ENCODE measurements at places on chromosomes 13 and 19.

DNA sequence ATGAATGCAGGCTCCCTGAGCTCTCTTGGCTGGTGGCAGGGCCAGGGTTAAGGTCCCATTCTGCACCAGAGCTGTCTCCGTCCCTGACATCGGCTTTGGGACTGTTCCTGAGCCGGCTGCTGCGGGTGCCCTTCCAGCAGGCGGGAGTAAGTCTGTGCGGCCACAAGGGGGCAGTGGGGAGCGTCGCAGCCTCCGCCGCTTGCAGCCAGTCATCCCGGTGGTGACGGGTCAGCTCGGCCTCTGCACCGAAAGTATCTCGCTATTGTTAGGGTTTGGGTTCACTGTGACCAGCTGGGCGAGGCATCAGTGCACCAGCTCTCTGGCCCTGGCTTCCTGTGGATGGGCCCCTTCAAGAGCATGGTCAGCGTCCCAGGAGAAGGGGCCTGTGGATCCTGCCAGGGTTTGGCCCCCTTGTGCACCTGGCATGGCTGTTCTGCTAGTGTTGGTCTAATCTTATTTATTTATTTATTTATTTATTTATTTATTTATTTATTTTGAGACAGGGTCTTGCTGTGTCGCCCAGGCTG is 15.1 kb downstream of the NDUFB7 start:
- no peak overlapping the region for H3K4me3 ChIP-seq
- H3K4me1 ChIP-seq: peaks cover 60% of the 10 kb centered on the region
- H3K36me3 ChIP-seq: no peaks in the 10 kb centered on the region
- no peaks in the 10 kb centered on the region for H3K27me3 ChIP-seq
- peak; percentile 80 for DNase-seq
- no peak overlapping the region for H3K27ac ChIP-seq

DNA sequence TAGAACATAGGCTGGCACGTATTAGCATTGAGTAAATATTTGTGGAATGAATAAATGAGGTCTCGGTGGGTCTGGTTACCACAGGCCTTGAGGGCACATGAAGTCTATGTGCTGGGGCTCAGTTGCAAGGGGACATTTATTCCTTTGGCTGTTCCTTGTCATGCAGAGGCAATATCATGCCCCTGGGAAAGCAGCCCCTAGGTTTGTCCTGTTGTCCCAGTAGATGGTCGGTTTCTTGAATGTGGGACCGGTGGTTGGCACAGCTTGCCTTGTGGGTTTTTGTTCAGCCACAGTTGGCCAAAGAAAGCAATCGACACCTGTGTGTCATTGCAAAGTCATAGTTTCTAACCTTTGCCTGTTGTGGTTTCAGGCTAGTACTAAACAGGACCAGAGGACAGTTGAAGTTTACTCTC is 24.7 kb upstream of the GPR183 start:
- no peaks in the 10 kb centered on the region for H3K4me1 ChIP-seq
- no peaks in the 10 kb centered on the region for H3K27me3 ChIP-seq
- H3K36me3 ChIP-seq: peaks cover 17% of the 10 kb centered on the region
- no peak overlapping the region for H3K4me3 ChIP-seq

- no peak overlapping the region for H3K27ac ChIP-seq
- H3K4me1 ChIP-seq: peaks cover 18% of the 10 kb centered on the region
- no peaks in the 10 kb centered on the region for H3K36me3 ChIP-seq
- H3K27me3 ChIP-seq: no peaks in the 10 kb centered on the region
- peak; percentile 28 for DNase-seq
- H3K4me3 ChIP-seq: peak overlapping the region; percentile 65
Measured at GRCh38 chr13:99085139-99085807, 107.4 kb upstream of the DOCK9 start.

DNA sequence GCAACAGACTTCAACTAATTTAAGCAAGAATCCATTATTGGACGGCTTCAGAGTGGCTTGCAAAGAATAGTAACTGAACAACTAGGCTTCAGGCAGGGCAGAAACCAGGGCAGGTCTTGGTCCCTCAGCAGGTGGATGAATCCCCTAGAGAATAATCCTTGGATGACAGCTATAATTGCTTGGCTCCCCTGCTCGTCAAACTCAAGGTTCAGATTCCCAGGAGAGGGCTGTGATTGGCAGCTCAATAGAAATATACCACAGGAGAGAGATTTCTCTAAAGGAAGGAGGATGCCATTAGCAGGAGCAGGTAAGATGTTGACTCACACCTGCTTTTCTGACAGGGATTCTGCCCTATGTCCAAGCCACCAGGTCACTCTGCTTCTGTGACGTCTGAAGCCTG is 89.6 kb upstream of the PCDH8 start:
- no peak overlapping the region for H3K4me3 ChIP-seq
- no peak overlapping the region for H3K27ac ChIP-seq
- H3K27me3 ChIP-seq: no peaks in the 10 kb centered on the region
- no peak for DNase-seq

GRCh38 chr19:5238700-5239099 is 101.9 kb downstream of the PTPRS start:
- H3K4me3 ChIP-seq: no peak overlapping the region
- no peak overlapping the region for H3K27ac ChIP-seq
- no peaks in the 10 kb centered on the region for H3K27me3 ChIP-seq
- no peaks in the 10 kb centered on the region for H3K4me1 ChIP-seq
- DNase-seq: no peak
- H3K36me3 ChIP-seq: peaks cover 45% of the 10 kb centered on the region

GRCh38 chr19:2650515-2650914 is 52.0 kb downstream of the GNG7 start:
- no peaks in the 10 kb centered on the region for H3K36me3 ChIP-seq
- no peak for DNase-seq
- no peak overlapping the region for H3K27ac ChIP-seq
- H3K4me3 ChIP-seq: no peak overlapping the region

DNA sequence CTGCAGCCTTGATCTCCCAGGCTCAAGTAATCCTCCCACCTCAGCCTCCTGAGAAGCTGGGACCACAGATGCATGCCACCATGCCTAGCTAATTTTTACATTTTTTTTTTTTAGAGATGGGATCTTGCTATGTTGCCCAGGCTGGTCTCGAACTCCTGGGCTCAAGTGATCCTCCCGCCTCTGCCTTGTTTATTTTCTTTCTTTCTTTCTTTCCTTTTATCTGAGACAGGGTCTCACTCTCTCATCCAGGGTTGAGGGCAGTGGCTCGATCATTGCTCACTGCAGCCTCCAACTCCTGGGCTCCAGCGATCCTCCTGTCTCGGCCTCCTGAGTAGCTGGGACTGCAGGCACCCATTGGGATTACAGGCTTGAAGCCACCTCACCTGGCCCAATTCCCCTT is 3.8 kb upstream of the GNG7 start:
- no peak for DNase-seq
- H3K4me1 ChIP-seq: peaks cover 6% of the 10 kb centered on the region
- peaks cover 38% of the 10 kb centered on the region for H3K27me3 ChIP-seq
- no peak overlapping the region for H3K27ac ChIP-seq
- no peak overlapping the region for H3K4me3 ChIP-seq

DNA sequence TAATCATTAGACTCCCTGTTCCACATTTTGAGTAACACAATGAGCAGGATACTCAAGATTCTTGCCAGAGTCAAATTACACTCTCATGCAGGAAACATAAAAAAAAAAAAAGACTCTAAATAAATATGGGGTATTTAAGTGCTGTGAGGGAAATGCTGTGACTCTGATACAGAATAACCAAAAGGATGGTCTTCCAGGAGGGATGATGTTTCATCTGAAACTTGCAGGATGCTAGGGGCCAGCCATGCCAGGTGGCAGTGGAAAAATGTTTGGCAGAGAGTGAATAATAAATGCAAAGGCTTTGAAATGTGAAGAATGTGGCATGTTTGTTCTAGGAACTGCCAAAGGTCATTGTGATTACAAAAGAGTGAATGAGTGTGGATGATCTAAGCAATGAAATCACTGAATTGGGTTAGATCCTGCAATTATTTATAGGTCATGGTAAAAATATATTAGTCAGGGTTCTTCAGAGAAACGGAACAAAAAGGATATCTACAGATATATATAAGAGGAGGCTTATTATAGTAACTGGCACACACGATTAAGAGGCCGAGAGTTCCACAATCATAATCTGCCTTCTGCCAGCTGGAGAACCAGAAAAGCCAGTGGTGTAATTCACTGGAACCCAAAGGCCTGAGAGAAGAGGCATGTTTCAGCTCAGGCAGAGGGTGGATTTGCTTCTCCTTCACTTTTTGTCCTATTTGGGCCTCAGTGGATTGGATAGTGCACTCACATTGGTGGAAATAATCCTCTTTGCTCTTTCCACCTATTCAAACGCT is 1832.8 kb upstream of the MIR17HG start:
- no peaks in the 10 kb centered on the region for H3K4me1 ChIP-seq
- H3K4me3 ChIP-seq: no peak overlapping the region
- peak; percentile 63 for DNase-seq
- no peaks in the 10 kb centered on the region for H3K27me3 ChIP-seq
- H3K27ac ChIP-seq: peak overlapping the region; percentile 77

- no peaks in the 10 kb centered on the region for H3K36me3 ChIP-seq
- H3K4me3 ChIP-seq: no peak overlapping the region
- DNase-seq: peak; percentile 86
- H3K4me1 ChIP-seq: peaks cover 4% of the 10 kb centered on the region
- H3K27me3 ChIP-seq: no peaks in the 10 kb centered on the region
Measured at GRCh38 chr13:105918842-105919741, 616.4 kb downstream of the EFNB2 start.

- H3K4me3 ChIP-seq: peak overlapping the region; percentile 20
- H3K36me3 ChIP-seq: no peaks in the 10 kb centered on the region
- no peak overlapping the region for H3K27ac ChIP-seq
- peaks cover 2% of the 10 kb centered on the region for H3K27me3 ChIP-seq
- peak; percentile 71 for DNase-seq
Measured at GRCh38 chr13:113151745-113152690, 6.4 kb upstream of the PROZ start.

DNA sequence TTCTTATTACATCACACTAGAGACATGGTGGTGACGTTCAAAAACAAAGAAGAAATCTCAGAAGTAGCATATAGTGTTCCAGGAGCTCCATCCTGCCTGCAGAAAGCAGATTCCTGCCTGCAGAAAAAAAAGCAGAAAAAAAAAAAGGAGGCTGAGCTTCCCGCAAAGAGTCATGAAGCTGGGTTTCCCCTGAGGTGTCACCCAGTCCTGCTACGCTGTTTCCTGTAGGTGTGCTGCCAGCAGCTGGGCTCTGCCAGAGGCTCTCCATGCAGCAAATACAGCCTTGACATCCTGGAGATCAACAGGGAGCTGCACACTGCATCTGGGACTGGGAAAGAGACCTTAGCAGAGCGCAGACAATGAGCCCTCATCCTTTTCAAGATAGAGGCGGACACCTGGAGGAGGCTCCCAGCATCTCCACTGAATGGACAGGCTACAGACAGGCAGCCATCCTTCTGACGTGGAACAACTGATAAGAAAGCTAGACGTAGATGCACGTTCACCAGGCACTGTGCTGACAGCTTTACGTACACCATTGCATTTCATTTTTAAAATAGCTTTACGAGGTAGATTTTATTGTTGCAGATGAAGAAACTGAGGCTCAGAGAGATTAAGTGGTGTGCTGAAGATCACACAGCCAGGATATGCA is 350.9 kb downstream of the FOXO1 start:
- H3K4me3 ChIP-seq: no peak overlapping the region
- H3K27ac ChIP-seq: no peak overlapping the region
- no peaks in the 10 kb centered on the region for H3K36me3 ChIP-seq
- no peak for DNase-seq
- H3K27me3 ChIP-seq: no peaks in the 10 kb centered on the region

DNA sequence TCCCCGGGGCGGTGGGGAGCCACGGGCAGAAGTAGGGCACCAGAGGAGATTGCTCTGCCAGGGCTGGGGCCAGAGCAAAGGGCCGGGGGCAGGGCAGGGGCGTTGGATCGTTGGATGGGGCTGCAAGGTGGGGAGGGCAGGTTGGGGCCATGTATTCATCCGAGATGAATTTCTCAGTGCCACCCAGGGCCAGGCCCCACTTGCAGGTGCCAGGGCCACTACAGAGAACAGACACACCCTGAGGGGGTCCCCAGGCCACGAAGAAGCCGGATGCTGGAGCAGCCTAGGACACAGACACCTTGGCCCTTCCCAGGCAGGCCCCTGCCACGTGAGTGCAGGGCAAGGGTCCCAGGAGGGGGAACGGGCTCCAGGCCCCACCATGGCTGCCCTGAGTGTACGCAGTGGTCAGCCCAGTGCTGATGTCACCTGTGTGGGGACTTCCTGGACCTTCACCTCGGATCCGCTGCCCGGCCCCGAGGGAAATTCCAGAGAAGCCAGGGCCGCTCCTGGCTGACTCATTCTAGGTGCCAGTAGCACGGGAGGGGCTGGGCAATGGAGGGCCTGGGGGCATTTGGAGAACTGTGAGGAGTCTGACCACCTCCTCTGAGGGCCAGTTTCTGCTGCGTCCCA is 9.6 kb upstream of the SBNO2 start:
- H3K36me3 ChIP-seq: no peaks in the 10 kb centered on the region
- DNase-seq: peak; percentile 74
- peak overlapping the region; percentile 23 for H3K27ac ChIP-seq

DNA sequence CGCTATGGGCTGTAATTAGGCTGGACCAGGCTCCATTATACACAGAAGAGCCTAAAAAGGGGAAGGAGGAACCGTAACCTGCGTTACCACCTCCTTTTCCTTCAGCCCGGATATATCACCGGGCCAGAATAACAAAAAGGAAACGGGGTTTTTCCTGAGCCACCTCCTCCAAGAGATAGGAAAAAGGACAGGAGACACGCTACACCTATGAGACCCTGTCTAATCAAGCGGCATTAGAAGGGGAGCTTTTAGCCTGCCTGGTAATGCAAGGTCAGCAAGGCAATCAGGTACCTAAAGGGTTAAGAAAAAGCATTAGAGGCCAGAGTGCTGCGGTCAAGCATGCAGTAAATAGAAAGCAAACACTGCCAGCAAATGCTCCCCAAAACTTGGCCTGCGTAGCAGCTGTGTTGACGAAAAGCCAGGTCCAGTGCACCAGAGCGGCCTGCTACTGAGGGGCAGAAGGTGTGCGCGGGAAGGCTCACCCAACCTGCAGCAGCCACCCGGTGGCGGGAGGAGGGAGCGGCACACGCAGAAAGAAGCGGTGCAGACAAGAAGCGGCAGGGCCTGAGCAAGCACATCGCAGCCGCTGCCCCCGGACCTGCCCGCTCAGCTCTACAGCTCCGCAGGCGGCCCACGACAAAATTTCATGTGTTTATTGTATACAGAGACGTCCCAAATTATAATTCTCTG is 1466.1 kb downstream of the UQCRFS1 start:
- no peaks in the 10 kb centered on the region for H3K36me3 ChIP-seq
- no peaks in the 10 kb centered on the region for H3K27me3 ChIP-seq

DNA sequence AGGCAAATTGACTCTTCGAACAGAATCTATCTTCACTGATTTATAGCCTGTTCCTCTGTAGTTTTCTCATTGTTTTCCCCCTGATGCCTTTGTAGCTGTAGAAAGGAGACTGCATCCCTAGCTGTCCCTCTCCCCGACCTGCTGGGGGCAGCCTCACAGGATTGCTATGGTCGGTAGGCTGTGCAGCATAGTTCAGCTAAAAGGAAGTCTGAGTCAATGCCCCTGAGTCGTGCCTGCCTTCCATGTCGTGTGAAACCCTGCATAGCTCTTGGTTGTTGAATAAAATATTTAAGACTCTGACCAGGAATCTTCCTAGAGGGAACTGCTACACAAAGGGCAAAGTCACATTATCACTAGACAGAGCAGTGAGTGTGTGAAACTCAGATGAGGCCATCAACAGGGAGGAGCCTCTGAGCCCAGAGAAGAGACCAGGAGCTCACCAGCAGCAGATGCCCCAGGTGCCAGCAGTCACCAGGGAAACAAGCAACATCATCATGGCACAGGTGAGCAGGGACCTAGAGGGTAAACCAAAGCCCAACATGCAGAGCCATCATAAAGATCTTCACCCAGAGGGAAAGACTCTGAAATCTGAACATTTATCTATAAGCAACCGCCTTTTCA is 108.4 kb upstream of the NBEA start:
- peak; percentile 1 for DNase-seq
- H3K4me3 ChIP-seq: no peak overlapping the region
- no peaks in the 10 kb centered on the region for H3K4me1 ChIP-seq

All from mesenchymal stem cell (in vitro differentiated cells and primary cell).